Epithelial cell of proximal tubule (primary cell): ENCODE measurements at places on chromosomes 2 and 18.

- DNase-seq = no peak
Observed at GRCh38 chr18:72102412-72102811, 441.7 kb downstream of the CBLN2 start.

DNA sequence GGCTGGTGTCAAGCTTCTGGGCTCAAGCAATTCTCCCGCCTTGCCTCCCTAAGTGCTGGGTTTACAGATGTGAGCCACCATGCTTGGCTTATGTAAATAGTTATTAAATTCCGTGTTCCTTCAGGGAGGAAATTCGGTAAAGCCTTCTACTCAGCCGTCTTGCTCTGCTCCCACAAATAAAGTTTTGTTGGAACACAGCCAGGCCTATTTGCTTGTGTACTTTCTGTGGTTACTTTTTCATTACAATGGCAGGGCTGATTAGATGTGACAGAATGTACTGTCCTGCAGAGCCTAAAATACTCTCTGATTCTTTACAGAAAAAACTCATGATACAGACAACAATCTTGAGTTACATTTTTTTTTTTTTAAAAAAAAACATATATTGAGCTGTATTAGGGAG, 68.8 kb upstream of the TACR1 start:
- DNase-seq = no peak

DNA sequence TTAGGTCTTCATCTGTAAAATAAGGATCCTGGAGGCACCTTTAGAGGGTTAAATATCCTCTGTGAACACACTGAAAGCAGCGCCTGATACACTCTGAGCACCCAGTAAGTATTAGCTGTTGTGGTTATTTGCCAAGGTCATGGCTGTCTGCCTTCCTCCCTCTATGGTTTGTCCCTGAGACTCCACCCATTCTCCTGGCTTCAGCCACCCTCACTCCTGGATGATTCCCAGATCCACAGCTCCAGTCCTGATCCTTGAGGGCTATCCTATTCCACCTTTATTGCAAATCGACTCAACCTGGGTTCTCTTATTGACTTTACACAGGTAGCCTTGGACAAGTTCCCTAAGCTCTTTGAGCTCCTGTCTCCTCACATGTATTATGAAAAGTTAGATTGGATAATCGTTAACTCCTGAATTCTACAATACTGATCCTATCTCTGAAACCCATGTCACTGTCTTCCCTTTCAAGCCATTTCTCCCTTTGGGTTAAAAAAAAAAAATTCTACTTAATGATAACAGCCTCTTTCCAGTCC, 162.3 kb downstream of the LAMA3 start:
- DNase-seq = no peak

DNA sequence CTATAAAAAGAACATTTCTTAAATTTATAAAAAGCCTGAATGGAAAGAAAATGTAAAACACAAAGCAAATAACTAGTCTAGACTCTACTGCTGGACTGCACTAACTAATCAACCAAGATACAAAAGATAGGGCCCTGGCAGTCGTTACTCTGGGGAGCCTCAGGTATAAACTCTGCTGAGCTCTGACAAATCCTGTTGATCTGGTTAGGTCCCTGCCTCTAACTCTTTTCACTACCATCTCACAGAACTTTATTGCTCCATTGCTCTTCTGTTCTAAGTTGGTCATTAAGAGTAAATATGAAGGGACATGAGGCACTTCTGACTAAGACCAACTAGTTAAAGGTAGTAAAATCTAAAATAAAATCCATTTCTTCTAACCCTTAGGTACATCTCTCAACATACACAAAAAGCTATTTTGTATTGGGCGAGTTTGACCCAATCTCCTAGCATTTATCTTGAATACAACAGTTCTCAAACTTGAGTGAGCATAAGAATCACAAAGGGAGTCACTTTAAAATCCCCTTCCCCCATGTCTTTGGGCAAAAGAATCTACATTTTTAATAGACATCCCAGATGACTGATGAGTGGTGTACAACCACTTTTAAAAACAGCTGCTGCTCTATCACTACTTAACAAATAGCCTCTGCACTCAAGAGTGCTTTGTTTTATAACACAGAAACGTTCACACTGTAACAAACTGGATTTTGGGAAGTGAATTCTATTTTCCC, 2.5 kb downstream of the CHN1 start:
- no peak for DNase-seq

DNA sequence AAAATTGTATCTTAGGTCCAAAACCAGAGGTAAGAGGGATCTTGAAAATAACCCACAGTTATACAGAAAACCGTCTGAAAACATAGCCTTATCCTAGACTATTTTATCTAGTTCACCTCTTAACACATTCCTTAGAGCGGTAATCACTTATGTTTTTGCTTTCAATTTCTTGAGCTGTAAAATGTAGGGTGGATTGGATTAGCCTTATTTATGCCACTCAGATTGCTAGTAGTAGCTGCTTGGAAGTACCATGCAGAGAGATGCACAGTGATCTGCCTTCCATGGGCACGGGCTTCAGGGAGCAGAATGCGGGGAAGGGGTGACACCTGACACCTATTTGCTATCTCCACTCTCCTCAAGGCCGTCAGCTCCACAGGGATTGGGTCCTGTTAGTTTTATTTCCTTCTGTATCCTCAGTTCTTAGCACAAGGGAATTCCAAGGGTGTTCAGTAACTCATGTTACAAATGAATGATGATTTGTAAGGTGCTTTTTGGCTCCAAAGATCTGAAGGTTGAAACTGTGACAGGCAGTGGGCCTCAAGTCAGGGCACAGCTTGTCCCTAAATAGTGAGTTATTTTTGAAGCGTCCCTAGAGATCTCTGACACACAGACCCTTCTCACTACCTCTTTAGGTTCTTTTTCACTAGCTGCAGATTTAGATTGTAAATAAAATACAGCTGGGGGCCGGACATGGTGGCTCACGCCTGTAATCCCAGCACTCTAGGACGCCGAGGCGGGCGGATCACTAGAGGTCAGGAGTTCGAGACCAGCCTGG, 64.0 kb upstream of the PMAIP1 start:
- DNase-seq = no peak

GRCh38 chr2:12884713-12885282, 168.1 kb downstream of the TRIB2 start:
- no peak for DNase-seq

GRCh38 chr2:3956892-3957291, 253.5 kb downstream of the DCDC2C start:
- no peak for DNase-seq

GRCh38 chr2:33301355-33301754, 175.1 kb upstream of the RASGRP3 start:
- DNase-seq = no peak

DNA sequence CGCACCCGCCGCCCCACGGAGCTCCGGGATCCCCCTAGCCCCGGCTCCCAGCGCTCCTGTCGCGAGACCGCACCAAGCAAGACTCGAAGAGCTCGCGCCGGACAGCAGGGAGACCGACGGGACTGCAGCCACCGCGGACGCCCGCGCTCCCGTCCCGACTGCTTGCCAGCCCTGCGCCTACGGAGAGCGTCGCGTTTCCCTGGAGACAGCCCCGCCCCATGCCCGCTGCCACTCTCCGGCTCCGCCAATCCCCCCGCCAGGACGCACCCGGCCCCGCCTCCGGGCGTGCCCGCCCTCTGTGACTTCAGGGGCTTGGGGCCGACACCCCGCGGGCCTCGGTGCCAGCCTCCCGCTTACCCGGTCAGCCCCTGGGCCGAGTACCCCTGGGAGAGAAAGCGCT, at the start of gene ANKMY1:
Gene ANKMY1, minus strand, starts transcription at position 181 of the 400 bp plus-strand sequence. CDS start 653 bp downstream, outside the sequence.
- no peak for DNase-seq

- no peak for DNase-seq
Observed at GRCh38 chr2:203708846-203709396, 2.5 kb downstream of the CD28 start.

GRCh38 chr2:9722451-9722850, 91.7 kb upstream of the YWHAQ start:
- DNase-seq = no peak

GRCh38 chr2:156192468-156192867, 140.1 kb downstream of the NR4A2 start:
- DNase-seq = no peak

- DNase-seq = no peak
Observed at GRCh38 chr2:24231461-24231881, 56.6 kb downstream of the FAM228A start.

- DNase-seq = no peak
Observed at GRCh38 chr2:185782223-185782769, 43.7 kb downstream of the FSIP2 start.

- DNase-seq = no peak
Observed at GRCh38 chr2:137969418-137969765, 5.1 kb downstream of the HNMT start.

GRCh38 chr2:223599640-223600380, 2.4 kb downstream of the SCG2 start:
- no peak for DNase-seq

DNA sequence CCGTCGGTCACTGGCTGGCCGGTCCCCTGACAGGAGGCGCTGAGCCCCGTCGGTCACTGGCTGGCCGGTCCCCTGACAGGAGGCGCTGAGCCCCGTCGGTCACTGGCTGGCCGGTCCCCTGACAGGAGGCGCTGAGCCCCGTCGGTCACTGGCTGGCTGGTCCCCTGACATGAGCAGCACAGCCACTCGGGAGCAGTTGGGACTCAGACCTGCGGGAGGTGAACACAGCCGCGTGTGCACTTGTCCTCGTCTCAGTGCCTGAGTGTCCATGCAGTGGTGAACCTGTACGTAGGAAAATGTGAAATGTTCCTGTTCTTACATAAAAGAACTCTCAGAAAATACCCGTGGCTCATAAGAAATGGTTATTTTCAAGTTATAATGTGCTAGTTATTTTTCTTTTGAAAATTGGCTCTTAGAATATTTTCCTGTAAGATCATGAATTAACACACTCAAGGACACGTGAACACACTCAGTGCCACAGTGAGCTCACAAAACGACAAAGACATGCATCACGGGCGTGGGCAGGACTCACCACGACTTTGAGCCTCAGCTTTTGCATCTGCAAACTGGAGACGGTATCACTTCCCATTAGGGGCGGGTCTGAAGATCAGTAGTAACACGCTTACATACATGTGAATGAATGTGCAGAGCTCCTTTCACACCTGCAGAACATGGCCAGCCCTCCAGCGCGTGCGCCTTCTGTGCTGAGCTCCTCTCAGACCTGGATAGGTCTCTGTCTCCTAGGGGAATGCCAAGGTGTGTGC, 21.1 kb upstream of the NFATC1 start:
- DNase-seq = no peak

DNA sequence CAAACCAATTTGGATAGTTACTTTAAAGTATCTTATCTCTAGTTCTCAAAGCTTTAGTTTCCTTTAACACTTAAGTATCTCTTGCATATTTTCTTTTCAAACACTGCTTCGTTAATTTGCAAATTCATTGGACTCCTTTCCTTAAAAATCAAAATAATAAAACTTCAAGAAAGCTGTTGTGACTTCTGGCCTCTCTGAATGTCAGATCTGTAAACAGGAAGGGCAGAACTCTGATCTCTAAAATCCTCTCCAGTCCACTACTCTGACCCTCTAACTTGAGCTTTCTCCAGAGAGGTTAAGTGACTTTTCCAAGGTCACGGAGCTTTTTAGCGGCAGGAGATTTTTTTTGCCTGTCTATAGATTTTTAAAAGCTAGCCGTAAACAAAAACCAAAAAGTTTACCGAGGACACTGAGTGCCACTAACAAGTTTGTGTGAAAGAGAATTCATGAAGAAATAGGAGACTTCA, 155.5 kb downstream of the TGIF1 start:
- DNase-seq = no peak
